CD4-positive, alpha-beta T cell treated with Interleukin-1 beta for 1 hour (primary cell): ENCODE measurements at places on chromosomes 4 and X.
A peak's percentile ranks its signal among the peaks of the same experiment; 100 is the strongest.

DNA sequence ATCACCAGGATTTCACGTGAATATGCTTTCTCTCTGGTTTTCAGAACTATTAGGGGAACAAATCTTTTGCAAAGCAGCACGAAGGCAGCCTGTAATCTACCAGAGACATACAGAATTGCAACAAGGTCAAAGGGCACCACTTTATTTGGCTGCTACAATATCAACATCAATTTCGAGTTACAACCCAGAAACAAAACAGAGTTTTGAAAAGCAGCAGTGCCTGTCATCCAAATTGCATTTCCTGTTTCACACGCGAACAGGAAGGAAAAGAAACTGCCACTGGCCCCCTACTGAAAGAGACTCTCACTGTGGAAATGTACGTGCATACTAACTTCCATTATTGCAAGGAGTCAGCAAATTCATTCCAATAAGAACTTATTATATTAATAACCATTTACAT is 17.1 kb upstream of the C1QTNF7 start:
- peak; percentile 16 for DNase-seq

GRCh38 chr4:85777908-85778631 is 303.1 kb downstream of the ARHGAP24 start:
- no peak for DNase-seq

- no peak for DNase-seq
Observed at GRCh38 chrX:129877401-129877800, 28.6 kb upstream of the UTP14A start.

GRCh38 chr4:77174426-77174825 is 17.4 kb downstream of the CCNG2 start:
- no peak for DNase-seq

- no peak for DNase-seq
Observed at GRCh38 chr4:25938366-25938765, 24.3 kb downstream of the SMIM20 start.

GRCh38 chrX:542179-542578 is 88.4 kb upstream of the SHOX start:
- no peak for DNase-seq

GRCh38 chr4:77142646-77143028 is 14.4 kb upstream of the CCNG2 start:
- DNase-seq: no peak

GRCh38 chrX:66163447-66163846 is 600 bp upstream of the HEPH start:
- no peak for DNase-seq

GRCh38 chr4:81030061-81030980 is at the start of gene BMP3:
BMP3 (plus strand) TSS chr4:81030708; CDS start chr4:81031285, 577 bp downstream.
- no peak for DNase-seq

GRCh38 chrX:125505207-125505606 is 185.5 kb downstream of the TEX13C start:
- no peak for DNase-seq

DNA sequence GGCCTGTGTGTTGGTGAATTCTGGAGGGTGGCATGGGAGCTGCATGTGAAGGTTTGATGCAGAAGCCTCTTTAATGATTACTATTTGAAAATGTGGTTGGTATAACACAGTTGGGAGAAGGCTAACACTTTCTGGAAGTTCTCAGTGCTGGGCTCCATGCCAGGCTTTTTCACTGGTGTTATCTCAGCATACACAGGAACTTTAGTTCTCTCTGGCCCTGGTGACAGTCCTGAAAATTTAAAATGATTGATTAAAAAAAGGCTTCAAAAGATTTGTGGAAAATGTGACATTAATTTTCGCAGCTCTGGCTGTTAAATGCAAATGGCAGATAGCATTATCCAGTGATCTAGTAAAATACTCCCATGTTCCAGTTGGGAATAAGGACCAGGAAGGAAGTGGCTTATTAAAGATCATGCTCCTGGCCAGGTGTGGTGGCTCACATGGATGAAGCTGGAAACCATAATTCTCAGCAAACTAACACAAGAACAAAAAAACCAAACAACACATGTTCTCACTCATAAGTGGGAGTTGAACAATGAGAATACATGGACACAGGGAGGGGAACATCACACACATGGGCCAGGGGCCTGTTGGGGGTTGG is 36.6 kb downstream of the DIPK2B start:
- no peak for DNase-seq

GRCh38 chr4:151267822-151268535 is 9.0 kb upstream of the PRSS48 start:
- DNase-seq: no peak

- no peak for DNase-seq
Observed at GRCh38 chr4:53852343-53852742, 212.1 kb downstream of the CHIC2 start.

- DNase-seq: no peak
Observed at GRCh38 chr4:172147687-172148086, 334.5 kb downstream of the GALNTL6 start.

GRCh38 chrX:71102292-71102691 is 4.2 kb downstream of the CXorf65 start:
- no peak for DNase-seq

- no peak for DNase-seq
Observed at GRCh38 chrX:361231-362145, 25.2 kb downstream of the PPP2R3B start.

- peak; percentile 41 for DNase-seq
Observed at GRCh38 chrX:119688911-119689321, 4.1 kb downstream of the SEPTIN6 start.
